ENCODE measurements at places on chromosomes 4 and X.

- DNase-seq = no peak
Measured at GRCh38 chr4:186855111-186855510, 131.5 kb upstream of the FAT1 start.

DNA sequence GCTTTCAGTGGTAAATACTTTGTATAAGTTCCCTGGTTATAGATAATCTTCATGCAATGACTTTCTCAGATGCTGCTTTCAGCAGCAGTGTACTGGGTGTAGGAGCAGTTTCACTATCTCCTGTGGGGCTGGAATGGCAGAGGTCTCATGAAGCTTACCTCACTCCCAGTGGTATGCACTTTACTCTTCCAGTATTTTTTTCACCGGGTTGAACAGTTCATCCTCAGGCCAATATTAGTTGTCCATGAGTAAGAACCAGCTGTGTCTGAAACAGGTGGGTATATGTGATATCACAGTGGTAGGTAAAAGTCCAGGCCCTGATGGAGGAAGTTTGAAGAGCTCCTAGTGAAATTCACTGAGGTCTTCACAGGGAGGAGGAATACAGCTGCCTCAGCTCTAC is 351.5 kb upstream of the EMCN start:
- no peak for DNase-seq

DNA sequence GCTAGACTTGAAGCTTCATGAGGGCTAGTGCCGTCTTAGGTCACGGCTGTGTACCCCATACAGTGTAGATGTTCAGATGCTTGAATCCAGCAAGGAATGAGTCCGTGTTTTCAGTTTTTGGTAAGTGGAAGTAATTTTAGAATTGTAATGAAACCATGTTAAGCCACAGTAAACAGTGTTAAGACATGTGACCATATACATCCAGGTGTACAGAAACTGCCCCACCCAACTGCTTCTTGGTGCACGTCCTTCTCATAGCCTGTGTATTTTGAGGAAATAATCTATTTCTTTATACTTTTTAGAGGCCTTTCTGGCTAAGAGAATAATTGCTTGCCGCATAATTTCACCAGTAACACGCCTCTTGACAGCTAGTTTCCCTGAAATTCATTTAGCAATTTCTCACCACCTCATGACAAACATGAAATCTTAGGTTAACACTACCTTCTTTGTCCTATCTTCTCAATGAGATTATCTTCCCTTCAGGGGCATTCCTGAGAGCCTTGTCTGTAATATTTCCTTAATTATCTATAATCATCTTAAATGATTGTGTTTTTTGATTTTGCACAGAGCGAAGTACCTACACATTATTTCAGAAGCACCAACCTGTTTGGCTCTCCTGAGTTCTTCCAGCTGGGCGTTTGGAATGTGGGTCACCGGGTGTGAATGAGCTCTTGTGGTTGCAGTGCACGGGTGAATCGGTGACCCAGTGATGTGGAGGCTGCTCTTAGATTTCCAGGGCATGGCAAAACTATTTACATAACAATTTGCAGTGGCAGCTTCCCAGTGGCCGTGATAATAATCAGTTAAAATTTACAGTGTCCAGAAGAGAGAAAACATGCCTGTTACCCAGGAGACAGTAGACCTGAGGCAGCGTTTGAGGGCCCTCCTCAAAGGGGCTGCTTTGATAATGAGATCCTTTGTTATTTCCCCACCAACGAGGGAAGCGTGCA is 50.2 kb upstream of the TADA2B start:
- DNase-seq = no peak

DNA sequence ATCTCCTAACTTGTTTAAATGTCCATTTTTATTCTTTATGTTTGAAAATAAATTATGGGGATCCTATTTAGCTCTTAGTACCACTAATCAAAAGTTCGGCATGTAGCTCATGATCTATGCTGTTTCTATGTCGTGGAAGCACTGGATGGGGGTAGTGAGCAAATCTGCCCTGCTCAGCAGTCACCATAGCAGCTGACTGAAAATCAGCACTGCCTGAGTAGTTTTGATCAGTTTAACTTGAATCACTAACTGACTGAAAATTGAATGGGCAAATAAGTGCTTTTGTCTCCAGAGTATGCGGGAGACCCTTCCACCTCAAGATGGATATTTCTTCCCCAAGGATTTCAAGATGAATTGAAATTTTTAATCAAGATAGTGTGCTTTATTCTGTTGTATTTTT is 27.6 kb downstream of the NUDT6 start:
- DNase-seq = no peak

- DNase-seq = no peak
Measured at GRCh38 chrX:138127314-138127713, 561.4 kb downstream of the ZIC3 start.

DNA sequence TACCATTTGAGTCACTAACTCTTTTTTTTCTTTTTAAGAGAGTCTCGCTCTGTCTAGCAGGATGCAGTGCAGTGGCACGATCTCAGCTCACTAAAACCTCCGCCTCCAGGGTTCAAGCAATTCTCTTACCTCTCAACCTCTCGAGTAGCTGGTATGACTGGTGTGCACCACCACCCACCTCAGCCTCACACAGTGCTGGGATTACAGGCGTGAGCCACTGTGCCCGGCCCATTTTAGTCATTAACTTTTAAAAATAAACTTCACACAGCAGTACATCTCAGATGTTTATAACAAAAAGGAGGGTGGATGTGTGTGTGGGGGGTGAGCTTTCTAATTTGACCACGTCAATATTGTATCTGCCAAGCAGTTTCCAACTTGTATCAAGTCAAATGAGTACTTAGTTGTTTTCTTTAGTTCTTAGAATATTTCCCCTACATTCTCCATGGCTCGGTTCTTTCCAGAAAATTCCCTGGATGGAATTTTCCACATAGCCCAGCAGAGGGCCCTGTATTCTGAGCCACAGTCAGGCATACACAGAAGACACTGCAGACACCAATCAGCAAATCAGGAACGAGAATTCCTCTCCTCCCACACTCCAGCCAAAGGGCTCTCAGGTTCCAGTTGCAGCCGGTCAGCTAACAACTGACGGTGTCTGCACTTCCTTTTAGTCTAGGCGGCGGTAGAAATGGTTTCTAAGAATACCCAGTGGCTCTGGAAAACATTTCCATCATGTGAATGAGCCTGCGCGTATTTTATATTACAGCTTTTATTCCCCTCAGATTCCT is 20.1 kb upstream of the ARAF start:
- peak; percentile 85 for DNase-seq

GRCh38 chr4:89899854-89900253 is 5.2 kb downstream of the MMRN1 start:
- no peak for DNase-seq
